CD8-positive, alpha-beta T cell (primary cell): ENCODE measurements at places on chromosomes 1 and 21.
A peak's percentile ranks its signal among the peaks of the same experiment; 100 is the strongest.

DNA sequence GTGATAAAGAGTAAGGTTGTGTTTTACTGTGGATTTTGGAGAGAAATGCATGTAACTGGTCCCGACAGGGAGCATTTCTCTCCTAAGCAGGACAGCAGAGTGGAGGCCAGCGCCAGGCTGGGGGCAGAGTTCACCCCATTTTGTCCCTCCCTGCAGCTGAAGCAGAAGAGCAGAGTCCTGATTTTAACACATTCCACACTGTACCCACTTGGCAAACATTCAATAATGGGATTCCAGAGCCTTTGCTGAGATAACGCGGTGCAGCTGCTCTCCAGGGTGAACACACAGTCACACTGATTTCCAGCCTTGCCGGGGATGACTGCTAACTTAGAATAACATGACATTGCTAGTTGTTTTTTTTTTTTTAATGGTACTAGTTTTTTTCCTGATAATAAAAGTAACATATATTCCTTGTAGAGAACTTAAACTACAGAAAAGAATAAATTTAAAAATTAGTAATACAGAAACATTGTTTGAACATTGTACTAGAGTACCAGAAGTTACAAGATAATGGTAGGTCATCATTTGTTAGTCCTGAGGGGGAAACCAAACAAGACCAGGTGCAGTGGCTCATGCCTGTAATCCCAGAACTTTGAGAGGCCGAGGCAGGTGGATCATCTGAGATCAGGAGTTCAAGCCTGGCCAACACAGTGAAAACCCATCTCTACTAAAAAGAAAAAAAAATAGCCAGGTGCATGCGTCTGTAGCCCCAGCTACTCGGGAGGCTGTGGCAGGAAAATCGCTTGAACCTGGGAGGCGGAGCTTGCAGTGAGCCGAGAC lies 77.2 kb downstream of the SCCPDH start:
- no peak for DNase-seq

- no peak for DNase-seq
Measured at GRCh38 chr1:68149110-68149798, 83.1 kb downstream of the WLS start.

DNA sequence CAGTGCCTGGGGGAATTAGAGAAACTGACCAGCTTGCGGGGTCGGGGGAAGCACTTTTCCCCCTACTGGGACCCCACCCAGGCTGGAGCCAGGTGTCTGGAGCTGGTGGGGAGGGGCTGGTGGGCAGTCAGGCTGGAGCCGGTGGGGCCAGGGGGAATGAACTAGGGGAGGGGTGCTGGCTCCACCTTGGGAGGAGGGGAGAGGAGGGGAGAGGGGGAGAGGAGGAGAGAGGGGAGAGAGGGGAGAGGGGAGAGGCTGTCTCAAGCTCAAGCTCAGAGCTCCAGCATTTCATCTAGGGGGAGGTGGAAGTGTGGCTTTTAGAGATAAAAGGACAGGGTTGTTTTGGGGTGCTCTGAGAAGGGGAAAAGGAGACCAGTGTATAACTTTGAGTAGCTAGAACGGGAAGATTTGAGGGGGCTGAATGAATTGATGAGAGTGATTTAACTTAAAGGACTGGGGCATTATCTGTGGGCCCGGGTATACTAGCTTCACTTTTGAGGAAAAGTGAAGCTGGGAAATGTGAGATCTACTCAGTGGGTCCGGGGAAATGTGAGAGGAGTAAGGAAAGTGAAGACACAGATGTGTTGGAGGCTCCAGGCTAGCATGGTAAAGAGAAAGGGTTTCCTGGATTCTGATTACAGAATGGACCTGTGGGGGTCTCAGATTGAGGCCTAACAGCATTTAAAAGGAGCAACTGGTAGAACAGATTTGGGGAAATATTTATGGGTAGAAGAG lies 2.8 kb downstream of the EFNA1 start:
- no peak for DNase-seq

DNA sequence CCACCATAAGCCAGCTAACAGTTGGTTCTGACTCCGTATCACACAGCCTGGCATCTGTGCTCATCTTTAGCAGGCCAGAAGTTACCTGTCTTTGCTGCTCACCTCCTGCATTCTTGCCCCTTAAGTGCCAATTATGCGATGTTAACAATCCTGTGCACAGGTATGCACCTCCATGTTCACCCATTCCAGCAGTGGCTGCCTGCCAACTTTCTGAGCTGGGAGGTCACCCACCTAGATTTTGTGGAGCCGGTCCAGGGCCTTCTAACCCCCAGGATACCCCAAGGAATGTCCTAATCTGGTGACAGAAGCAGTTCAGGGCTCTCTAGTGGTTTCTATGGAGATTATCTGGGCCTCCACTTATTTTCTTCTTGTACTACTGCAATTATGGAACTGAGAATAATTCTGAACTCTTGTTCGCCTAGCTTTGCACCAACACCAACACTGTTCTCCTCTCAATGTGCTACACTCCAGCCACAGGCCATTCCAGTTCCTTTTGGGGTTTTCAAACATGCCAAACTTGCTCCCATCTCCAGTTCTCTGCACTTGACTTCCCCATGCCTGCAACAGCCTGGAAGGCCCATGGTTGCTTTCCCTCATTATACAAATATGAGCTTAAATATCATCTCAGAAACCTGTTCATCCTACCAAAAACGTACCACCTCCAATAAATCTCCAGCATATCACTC lies 9.0 kb downstream of the BCAR3 start:
- DNase-seq, result no peak

DNA sequence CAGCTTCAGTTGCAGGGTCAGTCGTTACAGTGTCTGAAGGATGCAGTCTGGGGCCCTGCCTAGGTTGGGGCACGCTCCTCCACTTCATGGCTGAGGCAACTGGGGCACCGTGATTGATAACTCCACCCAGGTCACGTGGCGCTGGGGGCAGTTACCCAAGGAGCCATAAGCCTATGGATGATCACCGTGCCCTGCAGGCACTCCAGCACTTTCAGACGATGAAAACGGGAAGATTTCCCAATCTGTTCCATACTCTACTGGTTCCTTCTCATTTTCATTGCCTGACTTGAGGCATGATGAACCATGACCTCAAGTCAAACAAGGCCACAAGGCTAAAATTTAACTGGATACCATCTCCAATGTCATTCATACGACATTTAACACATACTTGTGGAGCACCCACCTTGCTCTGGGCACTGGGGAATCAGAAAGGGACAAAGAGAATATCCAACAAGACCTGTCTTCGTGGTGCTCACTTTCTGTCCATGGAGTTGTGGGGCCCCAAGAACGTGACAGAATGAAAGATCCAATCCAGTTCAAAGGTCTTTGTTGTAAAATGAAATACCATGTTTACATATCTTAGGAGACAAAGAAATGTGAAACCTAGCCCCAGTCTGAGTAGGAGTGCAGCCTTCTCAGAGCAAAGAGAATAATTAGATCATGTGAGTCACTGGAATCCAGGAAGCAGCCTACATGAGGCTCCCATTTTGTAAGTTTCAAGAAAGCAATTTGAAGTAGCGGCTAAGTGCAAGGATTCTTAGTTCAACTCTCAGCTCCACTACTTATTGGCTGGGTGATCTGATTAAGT lies 39.4 kb upstream of the SPOCD1 start:
- no peak for DNase-seq

GRCh38 chr1:78587211-78587610 lies 33.0 kb upstream of the IFI44L start:
- DNase-seq, result no peak

GRCh38 chr1:166960858-166961474 lies 14.4 kb downstream of the ILDR2 start:
- DNase-seq, result no peak

- no peak for DNase-seq
Measured at GRCh38 chr1:89657886-89658285, 25.0 kb downstream of the LRRC8C start.

DNA sequence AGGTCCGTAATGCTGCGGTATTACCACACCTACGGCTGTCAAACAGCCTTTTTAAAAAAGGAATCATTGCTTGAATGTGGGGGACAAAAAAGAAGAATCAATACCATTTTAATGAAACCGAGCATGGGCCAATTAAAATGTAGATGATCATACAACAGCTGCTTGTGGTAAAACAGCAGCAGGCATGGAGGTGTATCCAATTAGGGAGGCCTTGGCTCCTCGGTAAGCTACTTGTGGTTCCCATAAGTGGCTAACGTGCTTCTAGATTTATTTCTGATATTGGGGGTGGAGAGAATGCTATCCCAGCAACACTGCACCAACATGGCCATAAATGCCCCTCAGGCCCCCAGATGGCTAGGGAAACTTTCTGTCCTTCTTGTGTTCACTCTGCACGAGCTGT lies 1.8 kb downstream of the PTPN14 start:
- no peak for DNase-seq

DNA sequence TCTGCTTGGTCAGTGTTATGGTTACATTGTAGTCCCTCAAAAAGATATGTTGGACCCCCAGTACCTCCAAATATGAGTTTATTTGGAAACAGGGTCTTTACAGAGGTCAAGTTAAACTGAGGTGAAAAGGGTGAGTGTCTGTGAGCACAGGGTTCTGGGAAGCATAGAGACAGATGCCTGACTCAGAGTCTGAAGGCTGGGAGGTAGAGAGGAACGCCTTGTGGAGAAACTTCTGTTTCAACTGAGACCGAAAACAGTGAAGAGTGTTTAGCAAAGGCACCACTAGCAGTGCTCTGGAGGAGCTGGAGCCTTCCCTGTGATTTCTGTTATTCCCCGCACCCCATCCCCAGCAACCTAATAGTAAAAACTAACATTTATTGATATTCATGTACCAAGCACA lies 65.2 kb upstream of the LRRC8D start:
- no peak for DNase-seq

GRCh38 chr1:109509176-109510134 lies at the start of gene AMIGO1:
Gene AMIGO1, minus strand, starts transcription at chr1:109509727. Its CDS starts 815 bp downstream, at chr1:109508912.
- peak; percentile 55 for DNase-seq
